ENCODE measurements at places on chromosomes 5 and 9.

DNA sequence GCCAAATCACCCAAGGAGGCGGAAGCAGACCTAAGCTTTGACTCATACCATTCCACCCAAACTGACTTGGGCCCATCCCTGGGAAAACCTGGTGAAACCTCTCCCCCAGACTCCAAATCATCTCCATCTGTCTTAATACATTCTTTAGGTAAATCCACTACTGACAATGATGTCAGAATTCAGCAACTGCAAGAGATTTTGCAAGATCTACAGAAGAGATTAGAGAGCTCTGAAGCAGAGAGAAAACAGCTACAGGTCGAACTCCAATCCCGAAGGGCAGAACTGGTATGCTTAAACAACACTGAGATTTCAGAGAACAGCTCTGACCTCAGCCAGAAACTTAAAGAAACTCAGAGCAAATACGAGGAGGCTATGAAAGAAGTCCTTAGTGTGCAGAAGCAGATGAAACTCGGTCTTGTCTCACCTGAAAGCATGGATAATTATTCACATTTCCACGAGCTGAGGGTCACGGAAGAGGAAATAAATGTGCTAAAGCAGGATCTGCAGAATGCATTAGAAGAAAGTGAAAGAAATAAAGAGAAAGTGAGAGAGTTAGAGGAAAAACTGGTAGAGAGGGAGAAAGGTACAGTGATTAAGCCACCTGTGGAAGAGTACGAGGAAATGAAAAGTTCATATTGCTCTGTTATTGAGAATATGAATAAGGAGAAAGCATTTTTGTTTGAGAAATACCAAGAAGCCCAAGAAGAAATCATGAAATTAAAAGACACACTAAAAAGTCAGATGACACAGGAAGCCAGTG, 15.8 kb upstream of the TTC23L start:
- no peak for DNase-seq

DNA sequence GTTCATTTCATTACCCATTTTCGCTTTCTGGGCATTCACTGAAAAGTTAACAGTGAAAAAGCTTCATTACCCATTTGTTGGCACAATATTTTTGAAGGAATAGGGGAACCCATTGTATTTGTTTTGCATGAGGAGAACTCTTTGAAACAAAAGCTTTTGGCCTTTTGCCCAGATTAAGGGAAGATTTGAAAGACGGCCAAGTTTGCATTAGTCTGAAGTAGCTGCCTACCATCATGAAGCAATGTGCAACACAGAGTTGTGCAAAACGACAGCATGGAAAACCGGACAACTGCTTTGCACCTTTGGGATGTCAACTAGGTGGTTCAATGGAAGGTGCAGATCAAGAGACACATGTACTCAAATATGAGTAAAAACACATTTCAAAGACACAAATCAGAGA, 84.9 kb downstream of the TRPM3 start:
- no peak for DNase-seq

DNA sequence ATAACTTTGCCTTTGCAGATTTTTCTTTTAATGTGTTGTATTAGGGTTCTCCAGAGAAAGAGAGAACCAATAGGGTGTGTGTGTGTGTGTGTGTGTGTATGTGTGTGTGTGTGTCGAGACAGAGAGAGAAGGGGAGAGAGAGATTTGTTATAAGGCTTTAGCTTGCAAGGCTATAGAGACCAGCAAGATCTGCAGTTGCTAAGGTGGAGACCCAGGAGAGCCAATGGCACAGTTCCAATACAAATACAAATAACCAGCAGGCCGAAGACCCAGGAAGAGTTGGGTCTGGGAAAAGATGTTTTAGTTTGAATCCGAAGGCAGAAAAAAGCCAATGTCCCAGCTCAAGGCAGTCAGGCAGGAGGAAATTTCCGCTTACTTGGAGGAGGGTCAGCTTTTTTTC, 23.0 kb downstream of the TMOD1 start:
- DNase-seq: no peak

DNA sequence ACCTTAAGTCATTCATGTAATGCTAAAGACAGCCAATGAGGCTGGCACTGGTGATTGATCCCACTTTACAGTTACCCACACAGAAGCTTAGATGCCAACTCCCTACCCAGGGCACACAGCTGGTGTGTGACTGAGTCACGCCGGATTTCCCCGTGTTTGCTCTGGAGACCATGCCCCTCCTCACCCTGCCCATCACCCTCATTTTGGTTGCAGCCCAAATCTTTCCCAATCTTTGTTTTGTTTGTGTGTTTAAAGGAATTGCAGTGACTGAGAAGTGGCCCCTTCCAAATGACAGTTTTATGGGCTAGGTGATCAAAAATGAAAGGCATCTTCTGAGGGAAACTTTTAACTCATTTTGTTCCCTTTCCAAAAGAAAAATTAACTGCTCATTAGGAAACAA, 10.9 kb downstream of the FBXL7 start:
- DNase-seq: no peak

GRCh38 chr9:79263628-79264027, 308.1 kb upstream of the TLE4 start:
- DNase-seq: no peak

DNA sequence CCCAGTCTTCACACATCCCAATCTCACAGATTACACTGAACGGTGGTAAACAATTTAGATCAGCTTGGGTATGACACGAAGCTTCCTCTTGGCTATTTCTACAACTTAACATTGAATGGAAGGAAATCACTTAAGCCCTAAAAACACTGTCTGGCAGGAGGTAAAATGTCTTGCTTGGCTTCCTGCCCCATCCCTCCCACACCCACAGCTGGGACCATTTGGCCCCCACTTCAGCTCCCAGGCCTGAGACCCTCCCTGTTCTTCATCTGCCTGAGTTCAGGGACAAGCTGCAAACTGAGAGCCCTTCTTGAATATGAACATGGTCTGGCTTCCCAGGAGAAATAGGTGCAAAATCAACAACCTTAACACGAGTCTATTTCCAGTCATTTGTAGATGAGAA, 3.4 kb upstream of the COL15A1 start:
- no peak for DNase-seq

DNA sequence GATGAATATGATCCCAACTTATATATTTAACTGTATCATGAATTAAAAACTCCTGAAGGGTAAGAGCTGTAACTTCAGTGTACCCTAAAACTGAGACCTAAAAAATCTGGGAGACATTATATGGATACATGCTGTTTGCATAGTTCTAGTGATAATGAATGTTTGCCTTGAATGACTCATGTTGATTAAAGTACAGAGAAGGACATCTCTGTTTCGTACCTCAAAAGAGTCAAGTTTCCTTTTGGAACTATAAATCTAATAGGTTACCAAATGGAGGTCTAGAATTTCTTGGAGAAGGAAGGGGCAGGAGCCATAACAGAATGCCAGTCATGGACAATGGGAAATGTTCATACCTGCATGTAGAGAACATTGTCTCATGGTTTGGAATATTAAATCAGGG, 168.1 kb downstream of the SNCAIP start:
- no peak for DNase-seq

GRCh38 chr5:1366514-1366913, 21.6 kb upstream of the CLPTM1L start:
- DNase-seq: no peak

- DNase-seq: no peak
Measured at GRCh38 chr5:133220851-133221674, 169.2 kb downstream of the HSPA4 start.

DNA sequence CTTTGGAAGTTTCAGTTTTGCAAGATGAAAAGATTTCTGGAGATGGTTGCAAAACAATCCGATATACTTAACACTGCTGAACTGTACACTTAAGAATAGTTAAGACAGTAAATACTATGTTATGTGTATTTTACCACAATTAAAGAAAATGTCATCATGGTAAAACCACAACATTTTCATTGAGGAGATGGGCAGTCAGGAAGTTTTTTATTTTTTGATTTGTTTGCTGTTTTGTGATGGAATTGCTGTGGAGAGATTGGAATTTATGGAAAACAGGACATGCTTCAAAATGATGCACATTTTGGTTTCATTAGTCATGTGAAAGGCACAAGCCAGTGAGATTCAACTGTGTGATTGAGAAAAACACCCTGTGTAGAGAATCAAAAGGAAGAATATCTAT, 90.5 kb upstream of the AGXT2 start:
- DNase-seq: no peak

- no peak for DNase-seq
Measured at GRCh38 chr5:14471507-14471906, 110.1 kb upstream of the OTULINL start.

- no peak for DNase-seq
Measured at GRCh38 chr9:127218818-127219217, 45.8 kb upstream of the GARNL3 start.

- no peak for DNase-seq
Measured at GRCh38 chr9:95078511-95078910, 239.0 kb downstream of the FANCC start.

DNA sequence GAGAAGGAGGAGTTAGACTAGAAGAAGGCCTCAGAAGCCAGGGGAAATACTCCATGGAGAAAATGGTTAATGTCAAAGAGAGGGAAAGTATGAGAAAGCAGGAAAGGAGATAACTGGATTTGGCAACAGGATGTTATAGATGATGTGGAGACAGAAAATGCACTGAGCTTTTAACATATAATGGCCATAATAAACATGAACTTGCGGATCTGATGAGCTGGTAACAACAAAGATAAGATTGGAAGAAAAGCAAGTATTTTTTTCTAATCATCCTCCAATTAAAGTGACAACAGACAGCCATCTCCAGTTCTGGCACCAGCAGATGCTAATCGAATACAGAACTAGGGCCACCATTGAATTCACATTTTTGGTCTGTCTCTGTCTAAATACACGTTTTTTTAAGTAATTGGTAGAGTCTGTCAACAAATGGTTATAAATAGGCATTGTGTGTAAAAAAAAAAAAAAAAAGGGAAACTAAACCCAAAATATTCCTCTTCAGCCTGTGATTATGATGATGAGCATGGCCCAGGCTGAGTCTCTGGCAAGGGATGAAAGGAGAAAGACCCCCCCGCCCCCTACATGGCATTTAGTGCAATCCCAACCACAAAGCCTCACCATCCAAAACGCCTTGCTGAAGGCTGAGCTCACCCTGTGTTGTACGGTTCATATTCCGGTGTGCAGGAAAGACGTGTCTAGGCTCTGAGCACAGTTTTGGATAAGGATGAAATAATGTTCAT, 149.5 kb upstream of the LHFPL2 start:
- DNase-seq: no peak

DNA sequence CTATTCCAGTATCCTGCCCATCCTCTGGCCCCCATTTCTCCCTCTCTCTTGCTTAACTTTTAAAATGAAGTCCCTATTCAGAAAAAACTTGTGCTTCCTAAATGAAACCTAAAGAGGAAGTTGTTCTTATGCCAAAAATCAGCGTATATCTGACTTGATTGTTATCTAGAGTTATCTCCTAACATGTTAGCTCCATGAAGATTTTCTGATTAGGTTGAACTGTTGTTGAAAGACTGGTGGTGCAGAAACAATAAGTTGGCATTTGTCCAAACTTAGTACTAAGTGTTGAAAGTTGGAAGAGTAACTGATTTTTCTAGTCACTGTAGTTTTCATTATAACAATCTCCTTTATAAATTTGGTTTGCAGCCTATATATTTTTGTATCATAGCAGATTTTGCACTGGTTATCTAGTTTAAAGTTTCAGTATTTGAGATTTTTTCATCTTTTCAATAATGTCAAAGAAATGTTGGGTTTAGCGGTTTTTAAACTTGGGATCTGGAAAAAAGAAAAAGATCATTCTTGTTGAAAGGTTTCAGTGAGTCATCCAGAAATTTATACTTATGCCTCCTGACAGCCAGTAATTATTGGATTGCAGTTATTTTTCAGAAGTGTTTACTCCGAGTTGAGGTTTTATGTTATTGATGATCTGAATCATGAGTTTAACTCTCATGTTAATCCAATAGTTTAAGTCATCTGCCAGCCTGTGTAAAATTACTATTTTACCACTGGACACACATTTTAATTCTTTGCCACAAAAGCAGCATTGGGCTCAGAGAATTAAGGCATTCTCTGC, 60.6 kb downstream of the PAM start:
- DNase-seq: no peak

GRCh38 chr5:150618588-150619281, 21.7 kb upstream of the SYNPO start:
- no peak for DNase-seq

Data from stimulated activated CD8-positive, alpha-beta memory T cell treated with anti-CD3 and anti-CD28 coated beads, Interleukin-2, amount 100 ng/mL, for 1 hour (primary cell).